ENCODE measurements at places on chromosomes 1 and 21.

- no peak for DNase-seq
Observed at GRCh38 chr1:222370081-222370912, 177.6 kb downstream of the HHIPL2 start.

DNA sequence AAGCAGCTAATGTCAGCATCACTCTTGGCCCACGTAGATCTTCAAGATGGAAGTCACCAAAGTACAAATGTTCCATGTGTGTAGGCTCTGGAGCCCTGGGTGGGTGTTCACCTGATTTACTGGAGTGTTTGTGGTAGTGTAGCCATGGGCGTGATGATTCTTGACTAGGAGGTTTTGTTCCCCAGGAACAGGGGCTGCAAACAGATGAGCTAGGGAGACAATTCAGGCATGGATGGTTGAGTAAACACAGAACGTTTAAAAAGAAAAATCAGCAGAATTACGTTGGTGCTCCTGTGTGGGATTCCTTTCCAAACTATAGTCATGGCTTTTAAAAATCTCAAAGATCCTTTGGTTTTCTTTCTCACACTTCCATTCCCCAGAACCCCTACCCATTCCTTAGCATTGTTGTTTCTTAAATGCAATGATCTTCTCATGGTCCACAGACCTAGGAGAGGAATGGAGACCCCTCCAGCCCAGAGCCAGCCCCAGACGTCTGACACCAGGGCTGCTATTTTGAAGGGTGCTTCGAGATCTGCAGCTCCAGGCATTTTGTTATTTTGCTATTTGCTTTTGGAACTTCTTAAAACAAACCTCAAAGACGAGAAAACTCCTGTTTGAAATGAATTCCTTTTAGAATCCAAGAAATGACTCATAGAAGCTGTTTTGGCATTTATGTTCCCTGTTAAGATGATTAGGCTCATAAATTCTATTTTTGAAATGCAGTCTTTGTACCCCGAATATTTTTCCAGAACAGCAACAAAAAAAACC, 115.1 kb downstream of the ETS2 start:
- no peak for DNase-seq

DNA sequence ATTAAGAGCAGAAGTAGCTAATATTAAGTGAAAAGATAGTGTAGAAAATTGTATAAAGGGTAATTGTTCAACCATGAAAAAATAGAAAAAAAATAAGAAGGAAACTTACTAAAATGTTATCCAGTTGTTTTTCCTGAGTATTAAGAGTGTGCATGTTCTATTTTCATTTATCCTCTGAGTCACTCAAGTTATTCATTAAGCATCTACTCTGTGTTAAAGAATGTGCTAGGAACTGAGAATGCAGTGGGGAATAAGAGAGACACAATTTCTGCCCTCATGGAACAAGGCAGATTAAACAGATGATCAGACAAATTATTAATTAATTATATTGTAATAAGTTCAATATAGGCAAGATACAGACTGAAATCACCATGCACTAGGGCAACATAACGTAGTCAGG, 10.8 kb upstream of the PIGK start:
- DNase-seq = no peak

GRCh38 chr1:29186707-29187106, 5.0 kb upstream of the SRSF4 start:
- DNase-seq = no peak

DNA sequence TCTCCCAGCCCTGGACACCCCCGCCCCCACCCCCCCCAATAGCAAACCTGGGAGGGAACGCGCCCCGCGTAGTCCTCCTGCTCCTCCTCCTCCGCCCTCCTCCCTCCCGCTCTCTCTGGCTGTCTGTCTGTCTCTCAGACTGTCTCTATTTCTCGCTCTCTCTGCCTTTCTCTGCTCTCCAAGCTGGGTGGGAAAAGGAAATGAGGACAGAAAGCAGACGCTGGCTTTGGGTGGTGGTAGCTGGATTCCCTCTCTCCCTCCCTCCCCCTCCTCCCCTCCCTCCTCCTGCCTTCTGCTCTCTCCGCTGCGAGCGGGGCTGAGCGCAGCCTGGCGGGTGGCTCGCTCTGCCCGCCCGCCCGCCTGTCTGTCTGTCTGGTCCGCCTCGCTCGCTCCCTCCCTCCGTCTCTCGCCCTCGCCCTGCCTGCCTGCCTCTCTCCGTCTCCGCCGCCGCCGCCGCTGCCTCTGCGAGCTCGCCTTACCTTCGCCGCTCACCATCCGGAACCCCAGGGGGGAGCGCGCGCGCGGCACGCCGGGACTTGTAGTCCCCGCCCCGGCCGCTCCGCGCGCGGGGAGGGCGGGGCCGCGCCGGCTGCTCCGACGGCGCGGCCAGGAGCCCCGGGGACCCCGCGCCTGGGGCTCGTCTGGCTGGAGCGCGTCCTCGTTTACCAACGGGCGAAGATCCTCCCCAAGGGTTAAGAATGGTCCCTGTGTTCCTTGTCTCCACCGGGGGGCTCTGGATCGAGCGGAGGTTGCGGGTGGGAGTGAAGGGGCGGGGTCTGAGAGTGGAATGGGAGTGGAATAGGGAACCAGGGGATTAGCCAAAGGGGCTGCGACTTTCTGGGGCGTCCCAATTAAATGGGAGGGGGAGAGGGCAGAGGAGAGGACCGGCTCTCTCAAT, at the start of gene AHDC1:
Gene AHDC1, minus strand, starts transcription at position 464 of the 898 bp plus-strand sequence. CDS start 52,029 bp downstream, outside the sequence.
- DNase-seq = peak; percentile 26

DNA sequence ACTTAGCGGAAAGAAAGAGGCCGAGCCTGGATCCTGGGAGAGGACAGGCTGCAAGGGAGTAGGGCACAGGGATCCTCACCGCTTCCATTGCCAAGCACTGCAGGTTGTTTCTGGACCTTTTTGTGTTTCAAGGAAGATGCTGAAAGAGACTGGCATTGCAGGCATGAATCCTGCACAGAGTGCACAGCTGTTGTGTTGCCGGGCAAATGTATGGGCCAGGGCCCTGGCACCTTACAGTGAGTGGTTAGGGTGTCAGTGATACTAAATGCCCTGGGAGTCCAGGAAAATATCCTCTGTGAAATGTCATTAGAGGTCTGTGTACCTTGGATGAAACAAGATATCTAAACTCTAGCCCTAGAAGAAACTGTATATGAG, 145.5 kb upstream of the FGGY start:
- no peak for DNase-seq

- DNase-seq = no peak
Observed at GRCh38 chr1:16041200-16041599, 2.4 kb upstream of the CLCNKB start.

GRCh38 chr1:155070158-155070621, 6.7 kb downstream of the EFNA4 start:
- no peak for DNase-seq

- no peak for DNase-seq
Observed at GRCh38 chr1:15005116-15005515, 148.4 kb upstream of the TMEM51 start.

DNA sequence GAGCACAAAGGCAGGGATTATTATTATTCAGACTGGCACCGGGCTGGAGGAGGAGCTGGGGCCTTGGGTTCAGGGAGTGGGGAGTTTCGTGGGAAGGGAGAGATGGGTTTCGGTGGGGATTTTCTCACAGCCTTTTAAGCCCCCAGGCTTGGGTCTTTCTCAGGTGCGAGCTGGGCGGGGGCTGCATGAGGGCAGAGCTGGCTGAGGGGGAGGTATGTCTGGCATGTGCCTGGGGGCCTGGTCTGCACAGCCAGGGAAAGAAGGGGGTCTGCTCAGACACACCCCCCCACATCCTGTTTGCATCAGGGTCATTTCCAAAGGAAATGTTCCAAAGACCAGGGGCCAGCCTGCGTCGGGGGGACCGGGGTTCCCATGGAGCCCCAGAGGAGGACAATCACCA, 21.6 kb downstream of the GRHL3 start:
- DNase-seq = no peak

All from SIG-M5 (cell line).